ENCODE measurements at places on chromosomes 7 and 10.
A peak's percentile ranks its signal among the peaks of the same experiment; 100 is the strongest.

- DNase-seq: no peak
Measured at GRCh38 chr10:96089670-96090462, 40.2 kb upstream of the ZNF518A start.

- DNase-seq: no peak
Measured at GRCh38 chr10:7988989-7989388, 65.5 kb upstream of the GATA3 start.

GRCh38 chr7:149126662-149127266 is 640 bp upstream of the ZNF425 start:
- DNase-seq: peak; percentile 66

GRCh38 chr10:70425096-70425495 is 16.4 kb downstream of the NODAL start:
- no peak for DNase-seq

DNA sequence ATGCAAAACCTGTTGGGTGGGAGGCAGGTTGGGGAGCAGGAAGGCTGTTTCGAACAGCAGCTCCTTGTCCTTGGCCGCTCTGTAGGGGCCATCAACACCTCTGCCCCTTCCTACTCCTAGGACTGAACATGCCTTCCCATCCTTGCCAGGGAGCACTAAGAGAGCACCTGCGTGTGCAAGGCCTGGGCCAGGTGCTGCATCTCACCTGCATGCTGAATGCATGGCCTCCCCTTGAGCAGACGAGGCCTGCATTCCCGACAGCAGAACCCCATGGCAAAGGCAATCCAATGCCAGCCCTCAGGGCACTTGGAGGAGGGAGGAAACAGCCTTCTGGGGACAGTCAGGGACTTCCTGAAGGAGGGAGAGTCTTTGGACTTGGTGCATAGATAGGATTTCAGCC is 11.0 kb downstream of the VSIR start:
- DNase-seq: no peak

GRCh38 chr7:38452681-38453108 is 178.5 kb downstream of the AMPH start:
- no peak for DNase-seq

DNA sequence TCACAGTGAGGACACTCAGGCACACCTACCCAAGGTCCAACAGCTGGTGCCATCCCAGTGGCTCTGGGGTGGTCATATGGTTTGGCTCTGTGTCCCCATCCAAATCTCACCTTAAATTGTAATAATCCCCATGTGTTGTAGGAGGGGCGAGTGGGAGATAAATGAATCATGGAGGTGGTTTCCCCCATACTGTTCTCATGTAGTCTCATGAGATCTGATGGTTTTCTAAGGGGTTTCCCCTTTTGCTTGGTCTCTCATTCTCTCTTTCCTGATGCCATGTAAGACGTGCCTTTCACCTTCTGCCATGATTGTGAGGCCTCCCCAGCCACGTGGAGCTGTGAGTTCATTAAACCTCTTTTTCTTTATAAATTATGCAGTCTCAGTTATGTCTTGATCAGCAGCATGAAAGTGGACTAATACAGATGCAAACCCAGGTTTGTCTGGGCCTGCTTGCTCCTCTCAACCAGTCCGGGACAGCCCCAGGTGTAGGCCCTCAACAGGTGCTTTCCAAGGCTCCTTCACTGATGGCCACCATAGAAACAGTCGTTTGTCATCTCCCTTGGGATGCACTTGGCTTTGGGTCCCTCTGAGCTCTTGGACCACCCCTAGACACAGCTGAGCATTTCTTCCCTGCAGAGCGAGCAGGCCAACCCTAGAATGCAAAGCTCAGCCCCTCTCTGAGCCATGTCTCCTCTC is 101.3 kb upstream of the CTBP2 start:
- no peak for DNase-seq

- no peak for DNase-seq
Measured at GRCh38 chr7:31133497-31133896, 81.4 kb downstream of the ADCYAP1R1 start.

DNA sequence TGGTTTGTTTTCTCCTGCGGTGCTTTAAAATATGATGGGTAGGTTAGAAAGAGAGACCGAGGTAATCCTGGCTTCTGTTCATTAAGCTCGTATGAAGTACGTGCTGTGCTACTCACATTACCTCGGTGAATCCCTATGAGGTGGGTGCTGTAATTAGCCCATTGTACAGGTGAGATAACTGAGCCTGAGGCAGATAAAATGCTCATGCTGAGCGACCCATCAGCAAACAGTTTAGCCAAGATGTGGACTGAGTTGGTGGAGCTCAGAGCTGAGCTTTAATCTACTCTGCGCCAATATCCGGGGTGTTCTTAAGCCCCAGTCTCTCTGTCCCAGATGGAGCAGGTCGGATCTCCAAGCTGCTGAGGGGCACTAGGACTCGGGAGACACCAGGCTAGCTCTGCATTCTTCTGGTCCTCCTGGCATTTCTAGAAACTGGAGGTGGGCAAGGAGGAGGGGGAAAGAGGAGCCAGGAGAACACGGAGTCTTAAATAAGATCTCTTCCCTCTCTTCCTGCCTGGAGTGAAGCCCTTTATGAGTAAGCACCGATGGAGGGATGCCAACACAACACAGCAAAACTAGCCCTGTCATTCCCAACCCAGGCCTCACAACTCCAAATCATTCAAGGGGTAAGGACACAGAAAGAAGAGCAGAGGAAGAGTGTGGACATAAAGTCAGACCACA is 458.5 kb downstream of the KCNMA1 start:
- no peak for DNase-seq

DNA sequence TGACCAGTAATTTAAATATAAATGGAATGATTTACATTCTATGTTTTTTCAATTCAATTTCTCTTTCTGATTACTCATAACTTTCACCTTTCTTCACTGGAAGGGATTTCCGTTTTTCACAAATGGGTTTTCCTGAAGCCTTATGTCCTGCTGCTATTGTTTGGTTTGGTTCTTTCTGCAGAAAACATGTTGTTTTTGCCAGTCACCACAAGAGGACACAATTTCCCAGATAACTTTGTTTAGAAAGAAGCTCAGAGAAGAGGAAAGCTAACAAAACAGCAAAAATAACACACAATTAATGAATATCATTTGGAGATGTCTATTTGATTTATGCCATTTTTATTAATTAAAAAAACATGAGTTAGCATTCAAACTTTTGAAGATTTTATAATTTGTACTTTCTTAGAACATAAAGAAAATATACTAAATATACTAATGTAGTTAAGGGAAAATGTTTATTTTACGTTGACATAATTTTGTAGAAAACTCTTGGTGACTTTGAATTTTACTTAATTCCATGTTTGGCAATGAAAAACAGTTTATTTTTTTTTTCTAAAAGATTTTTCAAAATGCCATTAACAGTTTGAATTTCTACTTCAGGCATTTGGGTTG is 4.6 kb upstream of the TWIST1 start:
- DNase-seq: peak; percentile 52

DNA sequence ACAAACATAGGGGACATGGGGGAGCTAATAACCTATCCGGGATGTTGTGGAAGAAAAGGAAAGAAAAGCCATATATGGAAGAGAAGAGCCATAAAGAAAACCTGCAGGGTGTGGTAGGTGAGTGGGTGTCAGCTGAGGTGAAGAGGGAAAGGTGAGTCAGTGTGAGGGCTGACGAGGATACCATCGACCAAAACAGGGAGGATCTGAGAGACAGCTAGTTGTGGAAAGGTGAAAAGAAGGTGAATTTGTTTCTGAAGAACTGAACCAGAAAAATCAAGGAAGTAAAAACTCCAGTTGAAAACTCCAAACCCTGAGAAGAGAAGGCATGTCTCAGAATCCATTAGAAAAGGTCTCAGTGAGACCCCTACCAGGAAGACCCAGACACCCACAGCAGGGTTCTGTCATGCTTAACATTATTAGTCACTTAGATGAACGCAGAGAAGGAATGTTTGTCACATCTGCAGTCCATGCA is 4.1 kb downstream of the BLNK start:
- no peak for DNase-seq
